ENCODE measurements at places on chromosomes 6 and 20. TPM values are rescaled to one million over a fixed set of nuclear protein-coding genes. Genes with fewer than 3 reads are reported as not detected.

- no peaks in the 10 kb centered on the region for H3K27me3 ChIP-seq
- no peak overlapping the region for H3K4me3 ChIP-seq
- H3K4me1 ChIP-seq, result no peaks in the 10 kb centered on the region
- H3K27ac ChIP-seq, result no peak overlapping the region
- DNase-seq, result no peak
- H3K36me3 ChIP-seq, result no peaks in the 10 kb centered on the region
These were observed 20.5 kb upstream of the KIAA1586 start for GRCh38 chr6:57026001-57026400.

DNA sequence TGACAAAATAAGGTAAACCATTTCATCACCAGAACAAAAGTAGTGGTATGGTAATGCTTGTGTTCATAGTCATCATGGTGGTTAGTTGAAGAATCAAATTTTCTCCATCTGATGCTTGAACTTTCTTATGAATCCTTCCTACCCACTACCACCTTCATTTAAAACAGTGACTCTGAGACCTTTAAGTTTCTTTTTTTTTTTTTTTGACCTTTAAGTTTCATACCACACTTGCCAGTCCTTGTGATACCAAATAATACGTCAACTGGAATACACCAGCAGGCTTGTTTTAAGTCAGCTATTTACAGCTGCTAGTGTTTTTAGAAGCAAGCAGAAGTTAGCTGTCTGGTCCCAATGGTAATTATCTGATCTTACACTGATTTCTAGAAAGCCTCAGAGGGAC lies 413.4 kb upstream of the SOX4 start:
- no peak for DNase-seq
- H3K4me1 ChIP-seq, result no peaks in the 10 kb centered on the region
- no peak overlapping the region for H3K4me3 ChIP-seq
- H3K36me3 ChIP-seq, result peaks cover 3% of the 10 kb centered on the region
- no peak overlapping the region for H3K27ac ChIP-seq
- no peaks in the 10 kb centered on the region for H3K27me3 ChIP-seq

DNA sequence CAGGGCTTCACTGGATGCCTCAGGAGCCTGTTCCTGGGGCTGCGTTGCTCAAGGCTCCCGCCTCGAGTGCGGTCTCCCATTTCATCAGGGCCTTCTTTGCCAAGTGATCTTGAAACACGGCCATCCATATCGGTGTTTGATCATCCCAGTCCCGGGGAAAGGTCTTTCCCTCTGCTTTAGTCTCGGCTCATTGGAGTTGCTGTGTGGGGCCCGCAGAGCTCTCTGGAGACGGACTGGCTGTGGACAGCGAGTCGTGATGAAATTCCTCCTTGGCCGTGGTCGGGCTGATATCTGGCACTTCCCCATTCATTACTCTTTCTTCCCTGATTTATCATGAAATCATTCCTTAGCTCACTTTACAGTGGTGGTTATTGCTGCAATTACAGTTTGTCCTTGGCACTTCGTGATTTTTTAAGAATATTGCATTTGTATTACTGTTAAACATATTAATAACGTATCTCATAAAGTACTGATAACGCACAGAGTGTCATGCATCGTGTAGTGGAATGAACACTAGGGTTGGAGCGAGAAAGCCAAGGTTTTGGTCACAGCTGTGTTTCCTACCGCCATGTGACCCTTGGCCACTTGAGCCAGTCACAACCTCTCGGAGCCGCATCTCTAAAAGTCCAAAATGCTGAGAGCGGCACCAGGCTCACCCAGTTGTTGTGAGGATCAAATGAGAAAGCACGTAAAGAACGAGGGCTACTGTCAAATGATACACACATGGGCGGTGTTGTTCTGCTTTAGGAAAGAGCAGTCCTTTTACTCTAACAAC lies 71.8 kb downstream of the MTHFD1L start:
- H3K36me3 ChIP-seq, result no peaks in the 10 kb centered on the region
- no peak overlapping the region for H3K27ac ChIP-seq
- H3K4me1 ChIP-seq, result no peaks in the 10 kb centered on the region
- no peaks in the 10 kb centered on the region for H3K27me3 ChIP-seq
- H3K4me3 ChIP-seq, result no peak overlapping the region

DNA sequence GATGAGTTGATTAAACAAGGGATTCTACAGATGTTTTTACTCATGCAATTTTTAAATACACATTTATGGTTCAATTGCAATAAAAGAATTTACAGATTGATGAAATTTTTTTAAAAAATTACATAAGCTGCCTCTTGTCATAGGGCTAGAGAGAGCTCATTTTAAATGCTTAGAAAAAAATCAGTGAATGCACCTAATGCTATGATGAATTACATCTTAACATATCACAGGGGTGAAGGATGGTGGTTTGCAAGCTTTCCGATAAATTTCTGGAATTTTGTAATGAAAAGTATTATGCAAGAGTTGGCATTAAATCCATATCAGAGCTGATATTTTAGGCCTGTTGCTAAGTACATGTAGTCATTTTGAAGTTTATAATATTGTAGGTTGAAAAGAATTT lies 29.6 kb downstream of the DSE start:
- H3K36me3 ChIP-seq, result no peaks in the 10 kb centered on the region
- H3K4me1 ChIP-seq, result no peaks in the 10 kb centered on the region
- H3K27me3 ChIP-seq, result no peaks in the 10 kb centered on the region
- no peak for DNase-seq
- H3K27ac ChIP-seq, result no peak overlapping the region
- H3K4me3 ChIP-seq, result no peak overlapping the region

GRCh38 chr6:14638435-14638905 lies 520.9 kb downstream of the CD83 start:
- no peak for DNase-seq
- H3K27ac ChIP-seq, result no peak overlapping the region
- no peak overlapping the region for H3K4me3 ChIP-seq
- peaks cover 47% of the 10 kb centered on the region for H3K4me1 ChIP-seq

GRCh38 chr6:53731866-53732636 lies 62.8 kb upstream of the LRRC1 start:
- no peaks in the 10 kb centered on the region for H3K36me3 ChIP-seq
- H3K27me3 ChIP-seq, result no peaks in the 10 kb centered on the region
- no peak overlapping the region for H3K4me3 ChIP-seq
- DNase-seq, result no peak
- H3K4me1 ChIP-seq, result peaks cover 22% of the 10 kb centered on the region

- H3K4me3 ChIP-seq, result no peak overlapping the region
- H3K27ac ChIP-seq, result no peak overlapping the region
- H3K4me1 ChIP-seq, result no peaks in the 10 kb centered on the region
- H3K27me3 ChIP-seq, result no peaks in the 10 kb centered on the region
These were observed 541.7 kb upstream of the FLRT3 start for GRCh38 chr20:14879020-14879697.

DNA sequence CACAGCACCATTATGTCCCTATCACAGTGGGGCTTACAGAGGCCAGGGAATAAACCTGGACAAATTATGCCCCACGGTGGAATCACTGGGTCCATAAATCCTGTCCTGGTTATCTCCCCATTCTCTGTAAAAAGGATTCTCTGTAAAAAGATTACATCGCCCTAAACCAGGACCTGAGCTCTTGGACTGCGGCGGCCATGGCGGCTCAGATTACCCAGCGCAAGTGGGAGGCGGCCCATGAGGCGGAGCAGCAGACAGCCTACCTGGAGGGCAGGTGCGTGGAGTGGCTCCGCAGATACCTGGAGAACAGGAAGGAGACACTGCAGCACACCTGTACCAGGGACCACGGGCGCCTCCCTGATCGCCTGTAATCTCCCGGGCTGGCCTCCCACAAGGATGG lies 8.4 kb upstream of the HLA-A start:
- DNase-seq, result no peak
- H3K36me3 ChIP-seq, result no peaks in the 10 kb centered on the region
- no peaks in the 10 kb centered on the region for H3K27me3 ChIP-seq
- H3K27ac ChIP-seq, result no peak overlapping the region

DNA sequence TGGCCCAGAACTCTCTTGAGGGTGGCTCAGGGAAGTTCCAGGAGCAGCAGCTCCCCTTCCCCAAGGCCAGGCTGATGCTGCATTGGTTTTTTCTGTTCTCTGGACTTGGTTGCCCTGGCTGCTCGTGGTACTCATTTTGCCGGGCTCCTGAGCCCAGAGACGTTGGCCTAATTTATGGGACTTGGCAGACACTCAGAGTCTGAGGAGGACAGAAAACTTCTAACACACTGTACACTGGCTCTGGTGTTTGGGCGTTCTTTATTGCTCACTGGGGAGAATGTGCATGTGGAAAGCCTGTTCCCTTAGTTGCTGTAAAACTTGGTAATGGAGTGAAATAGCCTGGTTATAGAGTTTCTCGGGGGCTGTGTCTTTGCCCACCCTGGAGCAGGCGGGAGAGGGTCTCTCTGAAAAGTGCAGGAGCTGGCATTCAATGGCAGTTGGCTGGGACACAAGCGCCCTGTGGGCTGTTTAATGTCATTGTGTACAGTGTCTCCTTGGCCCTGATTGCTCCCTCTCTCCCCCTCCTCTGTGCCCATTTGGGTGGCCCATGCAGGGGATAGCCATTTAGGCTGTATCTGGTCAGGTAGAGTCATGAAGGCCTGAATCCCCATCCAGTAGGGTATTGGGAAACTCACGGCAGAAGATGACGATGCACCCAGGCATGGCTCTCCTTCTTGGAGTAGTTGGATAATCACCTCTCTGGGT lies 109.3 kb downstream of the CDC5L start:
- DNase-seq, result no peak
- no peak overlapping the region for H3K27ac ChIP-seq
- H3K27me3 ChIP-seq, result no peaks in the 10 kb centered on the region
- H3K4me3 ChIP-seq, result no peak overlapping the region
- H3K36me3 ChIP-seq, result no peaks in the 10 kb centered on the region
- no peaks in the 10 kb centered on the region for H3K4me1 ChIP-seq

- no peak overlapping the region for H3K4me3 ChIP-seq
- peaks cover 6% of the 10 kb centered on the region for H3K36me3 ChIP-seq
- DNase-seq, result no peak
- no peaks in the 10 kb centered on the region for H3K4me1 ChIP-seq
- no peaks in the 10 kb centered on the region for H3K27me3 ChIP-seq
These were observed 177.9 kb downstream of the KIF16B start for GRCh38 chr20:16395366-16395765.

- H3K36me3 ChIP-seq, result no peaks in the 10 kb centered on the region
- H3K4me1 ChIP-seq, result no peaks in the 10 kb centered on the region
- no peak for DNase-seq
- H3K27ac ChIP-seq, result no peak overlapping the region
- H3K27me3 ChIP-seq, result peaks cover 19% of the 10 kb centered on the region
These were observed 729 bp downstream of the SMOC2 start for GRCh38 chr6:168441434-168442391.

The BTN1A1 gene
- total RNA-seq, result not detected

The OR2H1 gene
- not detected for total RNA-seq

The KLC4 gene
- total RNA-seq, result 40.8 TPM

The VWA7 gene
- 1.7 TPM for total RNA-seq

Data from CD4-positive, alpha-beta T cell (primary cell).